ENCODE measurements at places on chromosomes 5 and 9.

DNA sequence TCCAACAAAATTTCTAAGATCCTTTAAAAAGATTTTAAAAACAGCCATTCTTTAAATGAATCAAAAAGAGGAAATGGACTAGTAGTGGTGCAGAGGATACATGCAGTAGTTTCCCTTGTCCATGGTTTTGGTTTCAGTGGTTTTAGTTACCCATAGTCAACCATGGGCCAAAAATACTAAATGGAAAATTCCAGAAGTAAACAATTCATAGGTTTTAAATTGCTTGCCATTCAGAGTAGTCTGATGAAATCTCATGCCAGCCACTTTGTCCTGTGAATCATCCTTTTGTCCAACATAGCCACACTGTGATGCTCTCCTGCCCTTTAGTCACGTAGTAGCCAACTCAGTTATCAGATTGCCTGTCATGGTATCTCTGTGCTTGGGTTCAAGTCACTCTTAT is 286.1 kb downstream of the ANXA1 start:
- no peak for DNase-seq

DNA sequence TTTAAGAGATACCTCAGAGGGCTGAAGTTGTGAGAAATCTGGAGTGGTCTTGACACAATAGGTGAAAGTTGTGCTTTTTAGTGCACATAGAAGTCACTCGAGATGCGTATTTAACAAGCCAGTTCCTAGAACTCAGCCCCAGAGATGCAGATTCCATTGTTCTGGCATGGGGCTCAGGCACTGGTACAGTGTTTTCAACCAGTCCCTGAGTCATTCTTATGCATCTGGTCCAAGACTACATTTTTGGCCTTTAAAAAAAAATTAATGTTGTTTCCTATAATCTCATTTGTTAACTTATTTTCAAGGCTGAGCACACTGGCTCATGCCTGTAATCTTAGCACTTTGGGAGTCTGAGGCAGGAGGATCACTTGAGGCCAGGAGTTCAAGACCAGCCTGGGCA is 29.6 kb downstream of the PTTG1 start:
- no peak for DNase-seq

GRCh38 chr9:948497-948896 is 28.0 kb upstream of the DMRT3 start:
- no peak for DNase-seq

DNA sequence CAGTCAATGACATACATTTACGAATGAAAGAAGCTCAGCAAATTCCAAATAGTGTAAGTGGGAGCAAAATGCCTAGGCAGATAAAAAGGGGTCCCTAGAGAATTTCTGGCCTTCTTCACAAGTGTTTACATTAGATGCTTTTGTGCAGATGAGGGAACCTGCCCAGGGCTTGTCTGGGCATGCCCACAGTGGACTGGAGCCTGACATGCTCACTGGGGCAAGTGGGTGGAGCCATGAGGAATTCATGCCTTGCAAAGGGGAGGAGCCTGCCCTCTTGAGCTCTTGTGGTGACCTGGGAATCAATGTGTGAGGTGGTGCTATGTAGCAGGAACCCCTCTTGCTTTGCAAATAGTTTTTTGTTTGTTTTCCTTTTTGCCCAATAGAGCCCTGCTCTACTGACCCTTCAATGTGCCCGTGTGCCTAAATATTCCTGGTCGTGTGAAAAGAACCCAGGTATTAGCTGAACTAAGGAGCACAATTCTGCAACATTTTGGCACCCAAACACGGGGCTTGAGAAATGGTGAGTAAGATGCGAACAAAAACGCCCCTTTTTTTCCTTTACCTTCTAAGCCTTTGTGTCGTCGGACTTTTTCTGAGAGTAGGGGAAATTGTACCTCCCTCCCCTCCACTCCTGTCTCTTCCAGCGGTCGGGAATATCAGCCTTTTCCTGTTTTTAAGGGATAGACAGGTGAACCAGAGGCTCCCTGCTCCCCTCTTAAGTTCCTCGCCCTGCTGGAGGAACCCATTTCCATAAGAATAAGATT is 433.8 kb upstream of the CDH9 start:
- DNase-seq, result no peak

DNA sequence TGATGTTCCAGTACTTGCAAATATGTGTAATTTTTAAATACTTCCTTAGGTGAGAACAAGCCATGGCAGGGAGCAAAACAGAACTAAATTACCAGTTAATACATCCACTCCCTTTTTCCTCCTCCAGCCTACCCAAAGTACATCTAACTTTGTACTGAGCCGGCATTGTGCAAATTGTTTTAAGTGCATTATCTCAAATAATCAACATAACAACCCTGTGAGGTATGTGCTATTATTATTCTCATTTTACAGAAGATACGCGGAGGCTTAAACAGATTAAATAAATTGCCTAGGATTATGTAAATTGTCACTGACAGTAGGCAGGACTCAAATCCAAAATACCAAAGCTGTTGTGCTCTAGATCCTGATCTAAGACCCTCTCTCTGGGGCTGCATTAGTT is 55.5 kb upstream of the KLF4 start:
- DNase-seq, result no peak

DNA sequence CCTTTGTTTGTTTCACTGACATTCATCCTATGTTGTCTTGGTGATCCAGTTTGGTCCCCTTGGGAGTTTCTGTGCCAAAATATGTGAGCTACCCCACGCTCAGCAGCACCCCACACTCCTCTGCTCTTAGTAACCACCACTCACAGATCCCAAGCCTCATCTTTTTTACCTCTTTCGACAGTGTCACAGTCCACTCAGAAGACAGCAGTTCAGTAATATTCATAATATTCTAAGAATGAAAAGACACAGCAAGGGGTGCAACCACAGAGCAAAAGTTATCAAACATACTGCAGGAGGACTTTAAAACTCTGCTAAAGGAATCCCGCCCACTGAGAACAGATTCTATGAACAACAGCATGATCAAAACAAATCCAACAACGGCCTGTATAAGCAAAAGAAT is 28.2 kb downstream of the RNF130 start:
- DNase-seq, result no peak

DNA sequence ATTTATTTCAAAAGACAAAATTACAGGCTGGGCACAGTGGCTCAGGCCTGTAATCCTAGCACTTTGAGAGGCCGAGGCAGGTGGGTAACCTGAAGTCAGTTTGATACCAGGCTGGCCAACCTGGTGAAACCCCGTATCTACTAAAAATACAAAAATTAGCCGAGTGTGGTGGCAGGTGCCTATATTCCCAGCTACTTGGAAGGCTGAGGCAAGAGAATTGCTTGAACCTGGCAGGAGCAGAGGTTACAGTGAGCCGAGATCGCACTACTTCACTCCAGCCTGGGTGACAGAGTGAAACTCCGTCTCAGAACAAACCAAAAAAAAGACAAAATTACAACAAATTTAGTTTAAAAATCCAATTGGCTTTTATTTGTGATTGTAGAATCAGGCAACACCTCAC is 14.3 kb upstream of the SLC30A5 start:
- no peak for DNase-seq

DNA sequence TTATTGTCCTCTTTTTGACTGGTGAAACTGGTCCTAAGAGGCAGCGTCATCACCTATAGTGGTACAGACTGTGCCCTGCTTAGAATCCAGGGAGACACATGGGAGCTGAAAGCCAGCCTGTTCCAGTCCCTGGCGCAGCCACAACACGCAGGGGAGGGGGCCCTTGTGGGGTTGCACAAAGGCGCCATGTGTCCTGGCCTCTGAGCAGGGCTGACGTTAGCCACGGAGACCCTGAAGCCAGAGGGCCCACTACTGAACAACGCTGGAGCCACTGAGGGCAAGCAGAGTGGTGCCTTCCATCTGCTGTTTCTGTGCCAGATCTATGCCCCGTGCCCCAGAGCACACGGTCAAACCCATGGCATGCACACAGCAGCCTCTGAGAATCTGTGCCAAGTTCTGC is 147.3 kb downstream of the ACTL7B start:
- no peak for DNase-seq

Data from spleen (tissue), 13 donors.